ACHN (cell line): ENCODE measurements at places on chromosomes 12 and 14.
A peak's percentile ranks its signal among the peaks of the same experiment; 100 is the strongest.

- no peak for DNase-seq
Measured at GRCh38 chr14:72788972-72789728, 104.8 kb downstream of the DPF3 start.

- no peak for DNase-seq
Measured at GRCh38 chr14:74525361-74525851, 31.8 kb downstream of the ISCA2 start.

DNA sequence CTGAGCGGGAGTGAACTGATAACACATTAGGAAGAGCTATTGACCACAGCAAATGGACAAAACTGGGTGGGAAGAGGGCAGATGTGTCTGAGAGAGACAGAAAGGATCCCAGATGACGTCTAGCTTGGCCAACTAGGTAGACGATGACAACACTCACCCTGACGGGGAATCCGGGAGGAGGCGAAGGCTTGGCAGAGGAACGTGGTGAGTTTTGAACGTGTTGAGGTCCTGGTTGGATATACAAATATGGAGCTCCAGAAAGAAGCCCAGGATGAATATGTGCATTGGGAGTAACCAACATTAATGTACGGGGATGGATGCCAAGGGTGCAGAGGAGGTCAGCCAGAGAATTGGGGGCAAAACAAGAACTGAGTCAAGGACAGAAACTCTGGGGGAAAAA is 60.7 kb downstream of the DPF3 start:
- no peak for DNase-seq

DNA sequence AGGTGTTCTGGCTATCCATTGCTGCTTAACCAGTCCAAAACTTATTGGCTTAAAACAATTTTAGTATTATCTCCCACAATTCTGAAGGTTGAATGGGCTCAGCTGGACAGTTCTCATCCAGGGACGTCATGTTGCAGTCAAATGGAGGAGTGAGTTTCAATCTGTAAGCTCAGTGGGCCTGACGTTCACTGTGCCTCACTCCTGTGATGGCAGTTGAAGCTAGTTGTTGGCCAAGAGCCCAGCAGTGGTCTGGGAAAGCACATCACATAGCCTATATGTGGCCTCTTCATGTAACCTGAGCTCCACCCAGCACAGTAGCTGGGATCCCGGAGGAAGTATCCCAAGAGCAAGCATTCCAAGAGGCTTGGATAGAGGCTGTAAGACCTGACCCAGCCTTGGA is 40.6 kb upstream of the CDKN3 start:
- DNase-seq = no peak

- no peak for DNase-seq
Measured at GRCh38 chr12:121822393-121823100, 18.7 kb downstream of the SETD1B start.

DNA sequence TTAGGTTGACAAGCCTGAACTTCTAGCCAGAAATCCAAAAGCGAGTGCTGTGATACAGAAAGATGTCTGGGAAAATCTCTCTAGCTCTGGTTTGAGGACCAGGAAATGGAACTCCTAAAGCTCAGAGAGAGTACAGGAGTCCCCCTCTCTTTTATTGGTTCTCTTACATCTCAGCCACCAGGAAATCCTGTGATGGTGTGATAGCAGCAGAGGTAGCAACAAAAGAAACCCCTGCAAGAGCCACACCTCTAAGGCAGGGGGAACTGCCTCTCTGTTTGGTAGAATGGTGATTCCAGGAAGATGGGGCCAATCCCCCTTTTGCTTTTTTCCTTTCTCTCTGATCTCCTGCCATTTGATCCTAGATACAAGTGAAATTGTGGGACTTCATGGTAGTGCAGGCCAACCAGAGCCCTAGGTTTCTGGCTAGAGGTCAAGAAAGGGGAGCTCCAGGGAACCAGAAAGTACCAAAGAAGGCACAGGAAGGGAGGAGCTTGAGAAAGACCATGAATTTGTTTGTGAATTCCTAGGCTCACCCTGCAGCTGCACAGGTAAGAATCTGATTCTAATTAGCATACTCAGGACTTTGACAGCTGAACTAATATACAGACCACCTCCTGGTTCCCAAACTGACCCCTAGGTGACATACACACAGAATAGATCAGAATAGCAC is 88.5 kb downstream of the PAPLN start:
- DNase-seq = no peak

GRCh38 chr12:49615725-49616124 is 7.6 kb upstream of the PRPF40B start:
- DNase-seq = no peak

DNA sequence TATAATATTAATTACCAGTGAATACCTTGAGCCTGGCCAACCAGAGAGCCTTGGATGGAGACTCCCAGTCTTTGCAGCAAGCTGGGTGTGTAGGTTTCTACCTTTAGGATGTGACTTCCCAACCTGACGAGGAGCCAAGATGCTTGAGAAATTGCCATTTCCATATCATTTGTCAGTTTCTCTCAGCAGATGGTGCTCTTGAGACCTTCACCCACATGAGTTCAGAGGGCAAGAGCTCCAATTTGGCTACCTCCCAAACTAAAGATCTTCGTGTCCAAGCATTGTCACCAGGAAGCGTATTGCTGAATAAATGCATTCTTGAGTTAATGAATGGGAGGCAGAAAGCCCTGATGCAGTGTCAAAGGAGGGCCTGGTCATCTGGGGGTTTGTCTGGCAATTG is 106.4 kb upstream of the TBX5 start:
- no peak for DNase-seq

GRCh38 chr12:65430571-65431306 is 152.3 kb downstream of the MSRB3 start:
- peak; percentile 97 for DNase-seq

GRCh38 chr14:90785471-90785870 is 30.8 kb downstream of the TTC7B start:
- peak; percentile 31 for DNase-seq

DNA sequence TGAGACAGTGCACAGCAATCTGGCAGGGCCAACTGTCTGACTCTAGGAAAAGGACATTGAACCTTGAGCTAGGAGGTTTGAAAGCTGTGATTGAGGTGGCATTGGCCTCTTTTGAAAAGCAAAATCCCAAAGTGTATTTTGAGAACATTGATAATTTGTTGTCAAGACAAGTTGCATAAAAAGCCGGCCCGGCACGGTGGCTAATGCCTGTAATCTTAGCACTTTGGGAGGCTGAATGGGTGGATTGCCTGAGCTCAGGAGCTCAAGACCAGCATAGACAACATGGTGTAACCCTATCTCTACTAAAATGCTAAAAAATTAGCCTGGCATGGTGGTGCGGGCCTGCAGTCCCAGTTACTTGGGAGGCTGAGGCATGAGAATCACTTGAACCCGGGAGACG is 331.6 kb downstream of the DUSP6 start:
- no peak for DNase-seq

GRCh38 chr12:127115468-127116035 is 1151.4 kb upstream of the TMEM132C start:
- DNase-seq = no peak

GRCh38 chr14:61221906-61222305 is 59.2 kb downstream of the TMEM30B start:
- DNase-seq = no peak

DNA sequence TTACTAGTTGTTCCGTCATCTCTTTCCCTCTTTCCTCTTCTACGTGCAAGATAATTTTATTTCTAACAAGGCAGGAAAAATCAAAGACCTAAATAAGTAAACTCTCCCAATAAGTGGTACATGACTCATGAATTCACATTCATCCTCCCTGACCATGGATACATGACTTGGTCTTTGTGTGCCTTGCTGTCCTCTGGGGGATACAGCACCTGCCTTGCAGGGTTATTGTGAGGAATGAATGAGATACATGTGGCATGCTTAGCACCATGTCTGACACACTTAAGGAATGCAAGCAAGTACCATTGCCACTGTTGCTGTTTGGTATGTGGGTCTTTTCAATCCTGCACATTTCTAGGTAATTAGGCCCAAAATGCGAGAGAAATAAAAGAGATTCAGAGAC is 208.4 kb downstream of the DPF3 start:
- DNase-seq = no peak

DNA sequence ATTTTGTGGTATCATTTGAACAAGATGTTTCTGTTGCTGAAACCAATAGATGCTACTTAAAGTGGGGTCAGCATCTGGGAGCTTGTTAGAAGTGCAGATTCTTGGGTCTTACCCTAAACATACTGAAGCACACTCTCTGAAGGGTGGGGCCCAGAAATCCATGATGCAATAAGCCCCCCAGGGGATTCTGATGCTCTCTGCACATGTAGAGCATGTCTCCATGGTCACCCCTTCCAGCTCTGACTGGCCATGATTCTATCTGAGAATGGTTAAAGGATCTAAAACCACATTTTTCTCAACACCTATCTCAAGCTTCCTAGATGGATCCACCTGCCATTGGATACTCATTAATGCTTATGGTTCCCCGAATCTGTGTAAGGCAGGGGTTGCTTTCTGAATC is 20.4 kb downstream of the JDP2 start:
- no peak for DNase-seq
